ENCODE measurements at places on chromosomes 7 and 10.

DNA sequence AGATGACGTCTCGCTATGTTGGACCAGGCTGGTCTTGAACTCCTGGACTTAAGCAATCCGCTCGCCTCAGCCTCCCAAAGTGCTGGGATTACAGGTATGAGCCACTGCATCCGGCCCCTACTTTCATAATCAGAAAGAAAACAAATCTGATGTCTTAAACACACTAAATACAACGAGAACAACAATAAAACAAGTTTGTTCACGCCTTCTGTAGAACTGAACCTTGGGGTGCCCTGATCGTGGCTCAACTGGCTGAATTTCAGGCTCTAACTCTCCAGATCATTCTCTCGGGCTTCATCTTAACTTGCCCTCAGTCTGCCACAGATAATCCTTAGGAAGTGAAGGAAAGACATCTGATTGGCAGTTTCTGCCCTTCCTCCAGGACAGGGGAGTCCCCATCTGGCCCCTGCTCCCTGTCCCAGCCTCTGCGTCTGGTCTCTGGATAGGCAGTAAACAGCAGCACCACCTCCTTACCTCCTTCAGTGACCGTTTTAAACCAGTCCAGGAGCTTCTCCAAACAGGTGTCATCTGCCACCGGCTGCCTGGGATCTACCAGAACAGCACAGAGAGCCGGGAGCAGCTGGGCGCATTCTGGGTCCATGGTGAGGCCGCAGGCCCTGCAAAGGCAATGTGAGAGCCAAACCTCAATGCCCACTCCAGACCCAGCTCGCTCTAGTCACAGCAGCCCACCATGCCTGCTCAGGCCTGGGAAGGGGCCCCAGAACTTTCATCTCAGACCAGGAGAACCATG, 1.3 kb downstream of the BRAT1 start:
- DNase-seq = no peak

DNA sequence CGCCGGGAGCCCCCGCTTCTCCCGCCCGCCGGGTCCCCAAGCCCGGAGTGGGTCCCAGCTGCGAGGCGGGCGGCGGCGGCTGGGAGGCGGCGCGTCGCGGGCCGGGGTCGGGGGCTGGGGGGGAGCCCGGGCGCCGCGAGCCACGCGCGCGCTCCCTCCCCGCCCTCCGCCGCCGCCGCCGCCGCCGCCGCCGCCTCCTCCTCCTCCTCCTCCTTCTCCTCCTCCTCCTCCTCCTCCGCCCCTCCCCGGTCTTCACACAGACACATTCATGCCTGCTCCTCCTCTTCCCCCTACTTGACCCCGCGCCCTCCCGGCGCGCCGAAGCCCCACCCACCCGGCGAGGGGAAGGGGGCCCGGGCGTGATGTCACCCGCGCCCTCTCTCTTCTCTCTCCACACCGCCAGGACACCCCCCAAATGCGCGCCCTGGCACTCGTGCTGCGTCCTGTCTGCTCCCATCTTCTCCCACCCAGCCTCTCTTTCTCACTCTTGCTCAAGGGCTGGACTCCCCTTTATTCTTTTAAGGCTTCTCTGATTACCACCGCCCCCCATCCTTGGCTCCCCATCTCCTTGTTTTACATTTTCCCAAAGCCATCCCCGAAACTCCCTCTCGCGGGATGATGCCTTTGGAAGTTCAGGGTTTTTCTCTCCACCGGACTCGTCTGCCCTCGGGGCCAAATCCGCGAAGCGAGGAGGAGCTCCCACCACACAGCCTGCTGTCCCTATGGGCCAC, 967 bp upstream of the GLI3 start:
- no peak for DNase-seq

DNA sequence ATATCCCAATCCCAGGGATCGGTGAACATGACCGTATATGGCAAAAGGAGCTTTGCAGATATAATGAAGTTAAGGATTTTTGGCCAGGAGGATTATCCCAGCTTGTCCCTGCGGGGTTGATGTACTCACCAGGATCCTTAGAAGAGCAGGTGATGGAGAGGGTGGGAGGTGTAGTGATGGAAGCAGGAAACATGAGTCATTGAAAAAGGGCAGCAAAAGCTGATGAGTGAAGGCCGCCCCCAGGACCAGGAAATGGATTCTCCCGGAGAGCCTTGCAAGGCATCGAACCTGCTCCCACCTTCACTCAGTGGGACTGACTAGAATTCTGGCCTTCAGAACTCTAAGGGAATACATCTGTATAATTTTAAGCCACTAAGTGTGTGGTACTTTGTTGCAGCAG, 5.2 kb upstream of the NUPR2 start:
- no peak for DNase-seq

DNA sequence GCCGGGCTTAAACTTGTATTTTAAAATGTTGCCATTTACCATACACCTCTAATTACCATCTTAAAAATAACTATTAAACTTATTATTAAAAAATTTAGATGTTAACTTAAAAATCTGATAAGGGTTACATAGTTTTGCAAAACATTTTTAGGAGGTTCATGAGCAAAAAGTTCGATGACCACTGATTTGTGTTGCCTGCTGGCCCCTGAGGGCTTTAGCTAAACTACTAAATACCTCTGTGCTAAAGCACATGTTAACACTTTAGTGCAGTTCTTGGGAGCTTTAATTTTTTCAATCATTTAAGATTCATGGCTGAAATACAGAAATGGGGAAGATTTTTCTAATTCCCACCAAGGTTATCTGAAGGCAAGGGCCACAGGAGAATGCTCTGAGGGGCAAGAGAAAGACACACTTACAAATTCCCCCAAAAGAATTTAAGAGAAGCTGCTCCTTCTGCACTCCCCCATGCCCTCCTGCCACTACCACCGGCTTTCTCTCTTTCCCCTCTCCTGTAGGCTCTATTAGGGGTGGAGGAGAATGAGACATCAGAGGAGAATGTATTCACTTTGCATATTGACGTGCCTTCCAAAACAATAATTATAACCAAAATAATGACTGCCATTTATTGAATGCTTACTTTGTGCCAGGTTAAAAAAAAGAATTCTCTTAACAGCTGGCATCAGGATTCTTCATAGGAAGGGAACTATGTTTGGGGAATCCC, 106.2 kb downstream of the RTKN2 start:
- no peak for DNase-seq

GRCh38 chr10:74825371-74826141, 844 bp upstream of the KAT6B start:
- DNase-seq = peak; percentile 13

DNA sequence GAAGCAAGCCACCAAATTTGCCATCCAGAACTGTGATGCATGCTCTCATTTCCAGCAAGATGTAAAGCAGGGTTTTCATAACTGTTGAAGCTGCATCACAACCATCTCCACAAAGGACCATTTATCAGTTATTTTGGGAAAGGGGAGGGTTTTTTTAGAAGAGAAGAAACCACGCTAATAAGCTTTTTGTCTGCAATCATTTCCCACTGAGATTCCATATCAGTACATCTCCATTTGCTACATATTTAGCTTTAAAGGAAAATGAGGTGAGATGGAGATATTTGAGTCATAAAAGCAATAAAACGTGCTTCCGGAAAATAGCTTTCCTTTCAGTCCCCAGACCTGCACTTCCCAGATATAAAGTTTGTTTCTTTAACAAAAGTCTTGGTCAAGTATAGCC, 258.2 kb downstream of the FRMD4A start:
- no peak for DNase-seq

DNA sequence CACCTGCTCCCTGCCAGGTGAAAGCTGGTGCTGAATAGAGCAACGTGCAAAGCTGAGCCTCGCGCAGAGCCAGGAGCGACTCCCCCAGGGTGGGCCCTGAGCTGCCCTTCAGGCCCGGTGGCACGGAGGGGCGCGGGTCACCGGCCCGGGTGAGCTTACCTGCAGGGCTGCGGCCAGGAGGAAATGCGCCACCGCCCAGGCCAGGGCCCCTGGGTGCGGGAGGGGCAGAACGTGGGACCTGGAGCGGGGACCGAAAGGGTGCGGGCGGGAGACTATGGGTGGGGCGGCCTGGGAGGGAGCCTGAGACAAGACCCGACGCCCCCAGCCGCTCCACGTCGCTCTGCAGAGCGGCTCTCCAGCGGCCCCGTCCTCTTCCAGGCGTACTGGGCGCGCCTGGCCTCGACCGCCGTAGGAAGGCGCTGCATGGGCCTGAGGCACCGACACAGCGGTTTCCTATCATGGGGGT, 122.1 kb downstream of the BTAF1 start:
- no peak for DNase-seq

GRCh38 chr7:32461484-32461883, 28.7 kb downstream of the LSM5 start:
- no peak for DNase-seq

DNA sequence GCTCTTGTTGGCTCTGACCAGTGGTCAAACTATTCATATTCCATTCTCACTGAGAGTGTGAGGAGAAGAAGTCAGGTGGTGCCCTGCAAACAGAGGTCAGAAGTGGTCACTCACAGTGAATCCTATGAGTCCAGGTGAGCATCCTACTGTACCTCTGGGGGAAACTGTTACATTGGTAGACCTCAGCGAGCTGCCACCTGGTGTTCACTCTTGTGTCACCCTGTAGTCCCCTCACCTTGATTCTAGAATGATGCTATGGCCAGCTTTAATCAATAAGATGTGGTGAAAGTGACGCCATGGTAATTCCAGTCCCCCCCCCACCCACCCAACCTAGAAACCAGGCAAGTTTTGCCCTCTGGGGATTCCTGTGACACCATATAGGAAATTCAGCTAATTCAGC, 1.2 kb upstream of the AMPH start:
- DNase-seq = no peak

- no peak for DNase-seq
Measured at GRCh38 chr7:157932498-157933218, 595.9 kb downstream of the DNAJB6 start.

- no peak for DNase-seq
Measured at GRCh38 chr10:70619271-70620019, 16.9 kb upstream of the PRF1 start.

- DNase-seq = no peak
Measured at GRCh38 chr7:98276241-98276761, 5.2 kb upstream of the BRI3 start.

- DNase-seq = no peak
Measured at GRCh38 chr7:107294182-107294581, 125.4 kb downstream of the HBP1 start.

- DNase-seq = no peak
Measured at GRCh38 chr10:72375585-72375984, 20.9 kb upstream of the DNAJB12 start.

- DNase-seq = no peak
Measured at GRCh38 chr10:35372329-35372728, 36.0 kb downstream of the CCNY start.

DNA sequence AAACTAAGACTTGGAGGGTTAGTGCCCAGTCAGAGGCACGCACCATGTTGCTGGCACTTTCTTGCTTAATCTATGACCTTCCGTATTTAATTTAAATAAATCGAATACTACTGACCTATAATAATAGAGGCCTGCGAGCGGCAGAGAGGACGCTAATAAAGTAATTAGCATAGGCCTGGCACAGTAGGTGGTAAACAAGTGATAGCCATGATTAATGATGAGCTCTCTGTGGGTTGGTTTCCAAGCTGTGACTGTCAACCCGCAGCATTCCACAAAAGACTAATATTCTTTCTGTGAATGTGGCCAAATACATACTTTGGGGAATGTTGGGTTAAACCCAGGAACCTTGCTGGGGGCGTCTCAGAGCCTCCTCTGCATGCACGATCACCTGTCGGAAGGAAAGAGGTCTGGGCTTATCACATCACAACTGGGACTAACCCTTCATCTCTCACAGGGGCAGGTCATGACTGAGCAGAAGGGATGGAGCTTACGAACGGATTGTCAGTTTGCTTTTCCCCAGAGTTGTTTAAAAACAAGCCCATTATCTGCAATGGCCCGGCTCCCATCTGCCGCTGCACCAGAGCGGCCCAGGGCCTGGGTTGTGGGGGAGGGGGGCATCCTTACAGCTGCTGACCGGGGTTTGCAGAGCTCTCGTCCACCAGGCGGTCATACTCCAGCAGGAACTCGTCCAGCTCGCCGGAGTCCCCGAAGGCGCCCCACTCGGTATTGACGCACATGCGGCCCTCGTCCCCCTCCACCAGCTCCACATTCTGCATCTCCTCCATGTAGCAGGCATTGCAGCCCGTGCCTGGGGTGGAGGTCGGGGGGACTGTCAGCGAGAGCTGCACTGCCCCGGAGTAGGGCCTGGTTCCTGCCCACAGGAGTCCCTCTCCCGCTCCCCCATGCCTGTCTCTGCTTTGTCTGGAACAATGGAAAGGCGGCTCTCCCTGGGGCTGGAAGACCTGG, 6.2 kb upstream of the MYL7 start:
- no peak for DNase-seq
